Sigmoid colon (tissue), 7 donors: ENCODE measurements at places on chromosomes 6 and 20. TPM values are rescaled to one million over a fixed set of nuclear protein-coding genes. Genes with fewer than 3 reads are reported as not detected.

DNA sequence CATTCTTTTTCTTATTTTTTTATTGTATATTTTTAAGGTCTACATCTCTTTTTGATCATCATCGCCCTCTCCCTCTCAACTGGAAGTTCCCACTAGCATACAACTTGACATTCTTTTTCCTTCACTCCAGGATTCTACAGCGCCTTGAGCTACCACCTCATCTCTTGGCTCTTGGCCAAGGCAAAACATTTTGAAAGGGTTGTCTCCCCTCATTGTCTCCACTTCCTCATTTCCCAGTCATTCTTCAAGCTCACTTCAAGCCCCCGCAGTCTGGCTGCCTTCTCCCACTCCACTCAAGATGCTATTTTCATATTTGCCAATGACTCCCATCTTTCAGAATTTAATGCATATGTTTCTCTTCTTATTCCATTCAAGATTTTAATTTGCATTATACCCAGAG is 63.0 kb downstream of the OPN5 start:
- H3K27me3 ChIP-seq, result no peaks in the 10 kb centered on the region
- no peak overlapping the region for H3K27ac ChIP-seq
- no peak for DNase-seq
- no peaks in the 10 kb centered on the region for H3K4me1 ChIP-seq
- H3K36me3 ChIP-seq, result no peaks in the 10 kb centered on the region
- H3K4me3 ChIP-seq, result no peak overlapping the region

GRCh38 chr6:30682143-30683117 is 4.0 kb downstream of the PPP1R18 start:
- H3K27ac ChIP-seq, result peak overlapping the region; percentile 94
- H3K4me3 ChIP-seq, result peak overlapping the region; percentile 63
- peak; percentile 94 for DNase-seq
- no peaks in the 10 kb centered on the region for H3K27me3 ChIP-seq

The GRM1 gene
- not detected for total RNA-seq

DNA sequence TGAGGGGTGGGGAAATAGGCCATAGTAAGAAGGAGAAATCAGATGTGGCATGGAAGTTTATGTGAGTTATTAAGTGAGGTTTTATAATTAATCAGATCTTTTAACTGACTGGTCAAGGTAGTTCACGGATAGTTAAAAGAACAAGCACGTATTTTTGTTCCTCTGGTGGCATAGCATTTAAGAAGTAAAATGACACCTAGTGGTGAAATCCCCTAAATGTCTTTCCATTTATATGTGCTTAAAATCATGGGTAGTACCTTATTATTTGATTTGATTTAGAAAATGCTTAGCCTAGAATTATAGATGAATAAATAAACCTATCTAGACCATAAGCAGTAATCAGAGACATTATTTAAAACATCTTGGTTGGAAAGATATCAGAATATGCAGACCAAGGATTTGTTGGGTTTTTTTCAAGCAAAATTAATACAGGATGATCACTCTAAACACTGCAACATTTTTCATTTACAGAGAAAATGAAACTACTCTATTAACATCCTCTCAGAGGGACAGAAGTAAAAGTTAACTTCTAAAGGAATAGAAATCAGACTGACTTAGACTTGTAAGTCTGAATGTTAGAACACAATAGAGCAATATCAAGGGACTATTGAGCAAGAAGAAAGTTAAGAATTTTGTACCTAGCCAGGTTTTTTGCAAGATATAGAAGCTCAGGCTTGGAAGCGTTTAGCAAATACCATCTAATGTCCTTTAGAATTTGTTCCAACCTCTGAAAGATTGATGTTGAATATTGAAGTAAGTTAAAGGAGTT is 81.1 kb downstream of the STXBP5 start:
- peak overlapping the region; percentile 24 for H3K27ac ChIP-seq
- no peak overlapping the region for H3K4me3 ChIP-seq
- no peak for DNase-seq
- H3K4me1 ChIP-seq, result peaks cover 28% of the 10 kb centered on the region
- H3K36me3 ChIP-seq, result no peaks in the 10 kb centered on the region

- H3K4me3 ChIP-seq, result no peak overlapping the region
- no peaks in the 10 kb centered on the region for H3K4me1 ChIP-seq
- no peak overlapping the region for H3K27ac ChIP-seq
- H3K36me3 ChIP-seq, result no peaks in the 10 kb centered on the region
- no peak for DNase-seq
- no peaks in the 10 kb centered on the region for H3K27me3 ChIP-seq
These were observed 72.3 kb downstream of the RAMACL start for GRCh38 chr6:166514196-166514595.

DNA sequence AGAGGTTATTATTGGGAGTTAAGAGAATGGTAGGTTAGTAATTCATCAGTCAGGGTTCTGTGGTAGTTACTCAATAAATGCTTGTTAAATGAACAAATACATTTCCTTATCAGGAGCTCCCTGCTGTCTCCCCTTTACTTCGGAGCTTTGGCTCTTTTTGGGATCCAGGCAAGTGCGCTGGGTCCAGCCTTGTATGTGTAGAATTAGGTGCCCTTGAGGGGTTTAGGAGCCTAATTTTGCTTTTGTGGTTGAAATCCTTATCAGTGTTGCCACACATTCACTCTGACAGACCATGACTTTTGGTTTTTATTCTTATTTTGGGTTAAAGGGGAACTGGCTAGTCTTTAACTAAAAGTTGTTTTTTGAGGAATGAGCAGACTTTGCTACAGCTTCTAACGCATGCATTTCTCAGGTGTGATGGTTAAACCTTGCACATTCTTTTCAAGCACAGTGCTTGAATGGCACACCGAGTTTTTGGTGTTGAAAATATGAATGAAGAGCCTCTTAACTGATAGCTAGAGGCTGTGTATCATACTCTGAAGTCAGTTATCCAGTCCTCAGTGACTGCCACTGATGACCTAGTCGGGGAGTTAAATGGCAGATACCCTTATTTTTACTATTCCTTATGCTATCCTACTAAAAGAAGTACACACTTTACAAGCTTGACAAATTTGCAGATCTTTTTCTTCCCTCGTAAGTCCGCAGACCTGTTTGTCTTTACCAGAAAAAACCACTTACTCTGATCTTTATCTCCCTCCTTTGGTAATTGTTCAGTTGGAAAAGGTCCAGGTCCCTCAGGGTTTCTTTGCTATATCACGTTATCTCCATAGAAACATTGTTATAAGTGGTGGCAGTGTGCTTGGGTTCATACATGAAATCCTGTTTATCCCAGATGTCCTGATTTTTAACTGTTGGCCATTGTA is 50.7 kb upstream of the PLCG1 start:
- H3K36me3 ChIP-seq, result peaks cover 8% of the 10 kb centered on the region
- H3K4me1 ChIP-seq, result no peaks in the 10 kb centered on the region
- H3K27ac ChIP-seq, result no peak overlapping the region
- no peaks in the 10 kb centered on the region for H3K27me3 ChIP-seq
- no peak for DNase-seq

The RAD21L1 gene
- total RNA-seq, result not detected

- no peaks in the 10 kb centered on the region for H3K4me1 ChIP-seq
- no peak overlapping the region for H3K4me3 ChIP-seq
- no peaks in the 10 kb centered on the region for H3K27me3 ChIP-seq
- DNase-seq, result no peak
- H3K27ac ChIP-seq, result no peak overlapping the region
These were observed 68.4 kb downstream of the TFAP2C start for GRCh38 chr20:56697476-56697875.

GRCh38 chr20:44018259-44018941 is 103.7 kb downstream of the TOX2 start:
- DNase-seq, result peak; percentile 91
- H3K4me1 ChIP-seq, result peaks cover 49% of the 10 kb centered on the region
- H3K4me3 ChIP-seq, result peak overlapping the region; percentile 6
- peak overlapping the region; percentile 81 for H3K27ac ChIP-seq
- no peaks in the 10 kb centered on the region for H3K36me3 ChIP-seq

The TTK gene
- total RNA-seq, result 0.55 TPM

DNA sequence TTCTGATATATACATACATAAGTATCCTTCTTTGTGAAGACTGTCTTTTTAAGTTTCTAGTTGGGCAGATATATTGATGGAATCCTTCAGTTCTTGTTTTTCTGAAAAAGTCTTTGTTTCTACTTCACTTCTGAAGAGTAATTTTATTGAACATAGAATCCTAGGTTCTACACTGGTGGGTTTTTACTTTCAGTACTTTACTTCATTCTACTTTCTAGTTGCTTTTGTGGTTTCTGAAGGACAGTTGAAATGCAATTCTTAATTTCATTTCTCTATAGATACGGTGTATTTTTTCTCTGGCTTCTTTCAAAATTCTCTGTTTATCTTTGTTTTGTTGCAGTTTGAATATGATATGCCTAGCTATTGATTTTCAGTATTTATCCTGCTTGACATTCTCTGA is 105.3 kb downstream of the HMGCLL1 start:
- no peak overlapping the region for H3K27ac ChIP-seq
- DNase-seq, result no peak
- no peak overlapping the region for H3K4me3 ChIP-seq
- H3K4me1 ChIP-seq, result no peaks in the 10 kb centered on the region
- no peaks in the 10 kb centered on the region for H3K27me3 ChIP-seq

GRCh38 chr6:126718600-126719327 is 378.8 kb downstream of the CENPW start:
- no peak for DNase-seq
- H3K4me1 ChIP-seq, result peaks cover 13% of the 10 kb centered on the region
- no peak overlapping the region for H3K27ac ChIP-seq
- H3K4me3 ChIP-seq, result no peak overlapping the region
- H3K36me3 ChIP-seq, result no peaks in the 10 kb centered on the region

DNA sequence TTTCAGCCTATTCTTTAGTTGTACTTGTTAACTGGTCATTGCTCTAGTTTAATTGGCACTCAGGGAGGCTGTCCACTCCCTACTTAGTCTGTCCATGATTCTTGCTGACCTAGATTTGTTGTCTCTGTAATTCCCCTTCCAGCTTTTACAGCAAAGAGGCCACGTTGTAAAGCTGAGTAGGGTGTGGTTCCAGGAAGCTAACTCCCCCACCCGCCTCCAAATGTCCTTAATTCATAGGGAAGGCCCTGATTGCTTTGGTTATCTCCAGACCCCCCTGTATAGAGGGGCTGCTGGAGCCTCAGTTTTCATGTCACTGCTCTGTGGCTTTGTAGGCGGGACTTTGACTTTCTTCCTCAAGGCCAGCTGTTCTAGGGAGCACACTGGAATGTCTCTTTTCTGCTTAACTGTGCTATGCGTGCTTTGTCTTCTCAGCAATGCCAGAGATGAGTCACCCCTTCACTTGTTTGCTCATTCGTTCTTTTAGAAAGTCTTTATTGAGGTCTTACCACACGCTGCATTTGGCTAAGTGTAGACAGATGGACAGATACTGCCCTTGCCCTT is 175.1 kb upstream of the JAG1 start:
- DNase-seq, result peak; percentile 67
- H3K4me3 ChIP-seq, result no peak overlapping the region
- H3K27me3 ChIP-seq, result no peaks in the 10 kb centered on the region
- peak overlapping the region; percentile 33 for H3K27ac ChIP-seq

The MYLK4 gene
- total RNA-seq, result 0.36 TPM

GRCh38 chr6:15845492-15845891 is 182.7 kb upstream of the DTNBP1 start:
- no peaks in the 10 kb centered on the region for H3K27me3 ChIP-seq

DNA sequence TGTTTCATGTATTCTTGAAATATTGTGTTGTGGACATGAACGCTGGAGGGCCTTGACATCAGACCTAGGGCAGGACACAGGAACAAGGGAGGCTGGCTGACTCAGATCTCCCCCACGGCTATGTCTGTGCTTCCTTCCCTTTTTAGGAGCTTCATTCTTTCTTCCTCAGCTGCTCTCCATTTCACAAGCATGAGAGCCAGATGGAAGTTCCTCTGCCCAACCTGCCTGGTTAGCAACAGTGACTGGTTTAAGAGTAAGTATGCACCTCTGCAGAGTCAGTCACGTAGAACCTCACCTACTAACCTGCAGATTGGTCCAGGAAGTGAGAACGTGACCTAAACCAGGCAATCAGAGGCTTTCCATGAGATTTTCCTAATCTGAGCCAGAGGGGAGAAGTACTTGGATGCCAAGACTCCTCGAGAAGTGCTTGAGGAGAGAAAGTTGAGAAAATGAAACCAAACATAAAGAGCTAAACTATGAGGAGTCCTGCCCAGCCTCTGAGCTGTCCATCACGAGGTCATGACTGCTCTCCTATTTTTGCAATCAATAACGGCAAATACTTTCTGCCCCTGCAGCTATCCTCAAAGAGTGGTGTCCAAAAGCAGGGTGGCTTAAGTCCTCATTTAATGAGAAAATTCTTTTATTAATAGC is 465.2 kb upstream of the CITED2 start:
- no peaks in the 10 kb centered on the region for H3K27me3 ChIP-seq
- peak overlapping the region; percentile 6 for H3K4me3 ChIP-seq
- H3K27ac ChIP-seq, result peak overlapping the region; percentile 23
- DNase-seq, result peak; percentile 74
- H3K4me1 ChIP-seq, result no peaks in the 10 kb centered on the region

The BANF2 gene
- total RNA-seq, result not detected

DNA sequence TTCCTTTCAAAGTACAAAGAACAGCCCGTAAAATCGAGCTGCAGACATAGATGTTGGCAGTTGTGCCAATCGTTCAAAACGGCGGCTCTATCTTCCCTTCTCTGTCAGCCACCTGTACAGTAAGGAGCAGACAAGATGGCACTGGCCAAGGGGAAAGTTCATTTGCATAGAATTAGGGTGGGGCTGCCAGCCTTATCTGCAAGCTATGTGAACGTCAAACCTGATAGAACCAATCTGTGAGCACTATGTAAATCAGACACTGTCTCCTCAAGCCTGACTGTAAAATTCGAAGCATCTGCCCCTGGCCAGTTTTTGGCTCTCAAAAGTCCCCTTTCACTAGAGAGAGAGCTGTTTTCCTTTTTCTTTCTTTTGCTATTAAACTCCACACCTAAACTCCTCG is 374.5 kb downstream of the EPM2A start:
- no peaks in the 10 kb centered on the region for H3K4me1 ChIP-seq
- no peak overlapping the region for H3K27ac ChIP-seq
- no peak overlapping the region for H3K4me3 ChIP-seq
- no peaks in the 10 kb centered on the region for H3K36me3 ChIP-seq
- H3K27me3 ChIP-seq, result no peaks in the 10 kb centered on the region

DNA sequence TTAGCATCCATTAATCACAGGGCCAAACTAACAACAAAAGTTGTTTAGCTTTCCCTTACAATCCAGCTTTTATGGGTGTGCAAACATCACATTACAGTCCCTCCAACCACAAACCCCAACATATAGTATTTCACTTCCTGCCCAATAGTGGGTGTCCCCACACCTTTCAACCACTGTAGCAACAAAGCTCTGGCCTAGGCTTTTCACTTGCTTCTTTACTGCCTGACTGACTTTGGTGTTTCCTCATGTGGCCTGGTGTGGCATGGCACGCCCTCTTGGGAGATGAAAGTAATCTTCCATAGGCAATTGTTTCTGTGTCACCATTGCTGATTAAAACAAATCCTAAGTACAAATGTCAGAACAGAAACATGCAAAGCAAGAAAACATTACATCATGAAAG is 46.3 kb downstream of the MCM8 start:
- no peak for DNase-seq
- no peaks in the 10 kb centered on the region for H3K27me3 ChIP-seq
- H3K4me3 ChIP-seq, result no peak overlapping the region
- no peaks in the 10 kb centered on the region for H3K4me1 ChIP-seq
- H3K27ac ChIP-seq, result no peak overlapping the region
- no peaks in the 10 kb centered on the region for H3K36me3 ChIP-seq

The TRIM10 gene
- not detected for total RNA-seq
